GM13976 (cell line): ENCODE measurements at places on chromosomes 3 and 15.
A peak's percentile ranks its signal among the peaks of the same experiment; 100 is the strongest.

- peak; percentile 93 for DNase-seq
Observed at GRCh38 chr15:78506971-78507830, at the start of gene HYKK. TSS of gene HYKK (plus strand) at chr15:78507577. CDS start at chr15:78513089, 5,512 bp downstream.

GRCh38 chr3:146403792-146404191, 65.6 kb downstream of the PLSCR2 start:
- DNase-seq: no peak

DNA sequence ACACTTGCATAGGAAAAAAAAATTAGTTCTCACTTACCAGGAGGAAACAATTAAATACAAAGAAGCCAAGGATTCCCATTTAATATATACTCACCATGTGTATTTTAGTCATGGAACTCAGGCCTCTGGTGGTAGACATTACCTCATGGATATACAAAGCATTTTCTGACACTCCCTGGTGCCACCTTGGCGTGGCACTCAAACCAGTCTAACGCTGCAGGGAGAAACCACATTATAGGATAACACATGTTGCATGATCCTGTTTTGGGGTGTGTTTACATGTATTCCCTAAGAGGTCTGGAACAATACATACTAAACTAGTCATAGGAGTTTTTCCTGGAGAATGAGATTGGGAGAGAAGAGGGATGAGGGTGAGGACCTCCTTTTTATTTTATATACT, 5.9 kb upstream of the RTF1 start:
- DNase-seq: no peak

GRCh38 chr3:8505621-8506020, 4.0 kb downstream of the LMCD1 start:
- no peak for DNase-seq

DNA sequence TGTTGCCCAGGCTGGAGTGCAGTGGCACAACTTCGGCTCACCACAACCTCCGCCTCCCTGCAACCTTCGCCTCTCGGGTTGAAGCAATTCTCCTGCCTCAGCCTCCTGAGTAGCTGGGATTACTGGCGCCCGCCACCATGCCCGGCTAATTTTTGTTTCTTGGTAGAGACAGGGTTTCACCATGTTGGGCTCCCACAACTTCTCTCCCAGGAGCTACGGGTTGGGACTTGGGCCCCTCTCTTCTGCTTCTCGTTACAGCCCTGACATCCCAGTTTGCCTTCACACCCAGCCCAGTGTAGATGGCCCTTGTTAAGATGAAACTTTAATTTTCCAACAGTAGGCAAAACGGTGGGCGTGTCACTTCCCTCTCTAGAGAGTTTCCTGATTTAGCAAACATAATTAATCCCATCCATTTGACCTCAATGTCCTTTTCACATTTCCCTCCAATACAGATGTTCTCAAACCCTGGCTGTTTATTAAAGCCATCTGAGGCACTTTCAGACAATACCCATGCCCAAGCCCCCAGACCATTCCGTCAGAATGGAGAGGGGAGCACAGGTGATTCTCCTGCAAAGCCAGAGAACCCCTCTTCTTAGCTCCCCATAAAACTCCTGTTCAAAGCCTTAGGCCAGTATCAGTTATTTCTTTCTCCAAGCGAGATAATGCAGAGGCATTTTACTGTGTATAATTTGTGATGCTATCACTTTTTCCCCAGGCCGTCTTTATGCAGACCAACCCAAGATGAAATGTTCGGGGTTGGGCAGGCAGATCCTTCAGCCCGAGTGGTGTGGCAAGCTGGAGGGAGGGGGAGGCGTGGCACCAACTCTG, 245.7 kb downstream of the XXYLT1 start:
- DNase-seq: no peak

DNA sequence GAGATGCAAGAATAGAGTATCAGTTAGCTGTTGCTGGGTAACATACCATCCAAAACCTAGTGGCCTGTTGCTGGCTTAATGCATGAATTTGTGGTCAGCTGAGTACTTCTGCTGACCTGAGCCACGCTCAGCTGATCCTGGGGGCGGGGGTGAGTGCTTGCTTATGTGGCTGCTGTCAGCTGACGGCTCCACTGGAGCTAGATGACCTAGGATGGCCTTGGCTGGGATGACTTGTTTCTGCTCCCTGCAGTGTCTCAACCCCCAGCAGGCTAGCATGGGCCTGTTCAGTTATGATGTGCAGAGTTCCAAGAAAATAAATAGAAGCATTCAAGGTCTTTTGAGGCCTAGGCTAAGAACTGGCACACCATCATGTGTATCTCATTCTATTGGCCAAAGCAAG, 63.9 kb downstream of the FBLN2 start:
- no peak for DNase-seq

- no peak for DNase-seq
Observed at GRCh38 chr3:49294343-49294742, 17.3 kb upstream of the C3orf62 start.

- DNase-seq: no peak
Observed at GRCh38 chr15:42918047-42918446, 2.5 kb downstream of the TTBK2 start.

GRCh38 chr3:197001972-197002700, 27.5 kb downstream of the MELTF start:
- no peak for DNase-seq

- no peak for DNase-seq
Observed at GRCh38 chr3:106692624-106693023, 684.6 kb upstream of the CCDC54 start.

GRCh38 chr3:122636697-122637096, 43.9 kb upstream of the PARP14 start:
- no peak for DNase-seq

- no peak for DNase-seq
Observed at GRCh38 chr15:32649342-32649741, 7.8 kb downstream of the SCG5 start.

- DNase-seq: no peak
Observed at GRCh38 chr3:75144406-75144805, 519.7 kb upstream of the FRG2C start.

DNA sequence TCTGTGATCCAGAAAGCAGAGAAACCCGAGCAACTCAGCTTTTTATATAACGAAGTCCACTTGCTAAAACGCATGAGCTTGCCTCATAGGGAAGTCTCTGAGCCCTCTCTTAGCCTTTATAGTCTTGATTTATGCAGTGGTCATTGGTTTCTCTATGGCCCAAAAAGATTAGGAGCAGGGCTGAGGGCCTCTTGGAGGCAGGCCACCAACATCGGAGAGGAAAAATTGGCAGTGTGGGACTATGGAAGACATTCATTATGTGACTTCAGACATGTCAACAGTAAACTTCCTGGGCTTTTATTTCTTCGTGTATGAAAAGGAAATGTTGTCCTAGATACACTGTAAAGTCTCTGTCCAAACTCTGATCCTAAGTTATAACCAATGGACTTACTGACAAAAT, 13.5 kb downstream of the RAB8B start:
- DNase-seq: no peak

DNA sequence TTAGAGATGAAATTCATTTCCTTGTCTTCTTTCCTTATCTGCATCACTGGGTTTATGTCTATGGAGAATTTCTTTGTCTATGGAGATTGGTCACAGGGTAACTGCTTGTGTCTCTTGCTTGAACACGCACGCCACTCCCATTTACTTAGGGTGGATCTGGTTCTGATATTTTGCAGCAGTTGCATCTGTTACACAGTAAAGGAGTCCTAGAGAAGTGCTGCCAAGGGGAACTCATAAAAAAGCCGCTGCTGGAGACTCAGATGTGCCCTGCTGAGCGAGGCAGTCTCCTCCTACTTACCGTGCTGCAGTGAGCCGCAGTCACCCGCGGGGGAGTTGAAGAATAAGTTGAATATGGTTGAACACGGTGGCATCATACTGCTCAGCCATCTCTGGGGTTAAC, 105.2 kb upstream of the KLHL25 start:
- no peak for DNase-seq

DNA sequence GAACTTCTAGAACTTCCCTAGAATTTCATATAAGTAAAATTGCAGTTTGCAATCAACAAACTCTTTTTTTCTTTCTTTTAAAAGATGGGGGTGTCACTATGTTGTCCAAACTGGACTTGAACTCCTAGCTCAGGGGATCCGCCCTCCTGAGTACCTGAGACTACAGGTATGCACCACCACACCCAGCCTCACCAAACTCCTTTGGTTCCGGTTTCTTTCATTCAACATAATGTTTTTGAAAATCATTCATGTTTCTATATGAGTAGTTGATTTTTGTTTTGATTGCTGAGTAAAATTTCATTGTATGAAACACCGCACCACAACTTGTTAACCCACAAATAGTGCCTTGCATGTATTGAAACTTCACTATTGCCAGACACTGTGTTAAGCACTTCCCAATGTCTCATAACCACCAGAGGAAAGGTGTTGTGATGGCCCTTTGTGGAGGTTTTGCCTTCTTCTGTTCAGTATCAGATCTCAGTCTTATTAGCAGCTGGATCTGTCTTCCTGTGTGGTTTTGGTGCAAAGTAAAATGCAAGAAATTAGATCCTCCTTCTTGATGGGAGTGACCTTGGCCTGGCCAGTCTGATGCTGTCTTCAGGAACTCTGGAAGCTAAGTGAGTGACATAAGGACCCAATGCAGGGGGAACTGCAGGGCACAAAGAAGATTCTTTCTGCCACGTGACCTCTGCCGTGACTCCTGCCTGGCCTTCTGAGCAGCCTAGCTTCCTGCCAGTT, 78.8 kb upstream of the UBE2E1 start:
- no peak for DNase-seq

- no peak for DNase-seq
Observed at GRCh38 chr15:25170113-25170731, 215.4 kb downstream of the SNRPN start.

DNA sequence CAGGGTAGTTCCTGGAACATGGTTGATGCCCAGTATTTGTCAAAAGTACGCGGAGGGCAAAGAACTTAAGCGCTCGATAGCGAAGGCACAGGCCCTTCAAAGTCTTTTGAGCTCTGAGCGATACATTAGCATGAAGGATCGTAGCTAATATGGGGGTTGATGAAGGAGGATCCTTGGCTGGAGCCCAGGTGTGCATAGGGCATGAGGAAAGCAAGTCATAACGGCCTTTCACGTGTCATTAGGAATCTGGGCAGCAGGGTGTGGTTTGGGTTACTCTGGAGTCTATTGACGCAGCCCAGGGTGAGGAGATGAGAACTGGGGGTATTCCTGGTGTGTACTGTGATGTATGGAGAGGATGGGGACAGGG, 31.7 kb downstream of the SPINK8 start:
- DNase-seq: no peak

DNA sequence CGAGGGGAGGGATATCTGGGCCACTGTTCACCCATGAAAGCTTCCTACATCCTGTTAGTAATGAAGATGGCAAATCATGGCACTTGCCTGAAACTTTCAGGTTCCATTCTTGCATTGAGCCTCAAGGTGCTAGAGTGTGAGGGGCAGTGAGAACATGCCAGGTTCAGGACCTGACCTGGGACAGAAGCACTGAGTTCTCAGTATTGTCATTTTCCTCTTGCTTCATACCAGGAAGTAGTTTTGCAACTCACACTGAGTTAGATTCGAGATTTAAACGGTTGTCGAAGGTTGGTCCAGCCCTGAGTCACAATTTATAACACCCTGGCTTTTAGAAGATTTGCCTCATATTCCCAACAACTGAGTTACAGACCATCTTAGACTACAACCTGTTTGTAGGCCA, 11.8 kb upstream of the MEIS2 start:
- DNase-seq: no peak

- DNase-seq: no peak
Observed at GRCh38 chr15:94235646-94236045, 4.3 kb downstream of the MCTP2 start.

- no peak for DNase-seq
Observed at GRCh38 chr3:177251755-177252154, 54.5 kb upstream of the TBL1XR1 start.

- no peak for DNase-seq
Observed at GRCh38 chr15:29242456-29243242, 27.0 kb downstream of the NSMCE3 start.

- DNase-seq: no peak
Observed at GRCh38 chr3:152225201-152225600, 43.5 kb upstream of the MBNL1 start.

DNA sequence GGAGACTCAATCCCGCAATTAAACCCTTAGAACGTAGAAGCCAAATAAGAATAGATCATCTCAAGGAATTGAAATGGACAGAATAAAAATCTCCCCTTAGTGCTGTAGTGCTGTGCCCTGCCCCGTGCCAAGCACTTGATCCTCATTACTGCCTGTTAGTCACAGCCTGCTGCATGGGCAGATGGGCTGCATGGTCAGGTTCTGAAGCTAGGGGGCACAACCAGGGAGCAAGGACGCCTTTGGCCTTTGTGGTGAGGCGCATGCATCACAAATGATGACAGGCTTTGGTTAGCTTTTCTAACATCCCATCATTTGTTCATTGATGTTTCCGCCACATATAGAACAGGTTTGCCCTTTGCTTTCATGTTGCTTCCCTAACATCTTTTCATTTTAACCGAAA, 336.3 kb upstream of the ADAMTS9 start:
- no peak for DNase-seq

- no peak for DNase-seq
Observed at GRCh38 chr3:114892880-114893279, 254.2 kb downstream of the ZBTB20 start.

DNA sequence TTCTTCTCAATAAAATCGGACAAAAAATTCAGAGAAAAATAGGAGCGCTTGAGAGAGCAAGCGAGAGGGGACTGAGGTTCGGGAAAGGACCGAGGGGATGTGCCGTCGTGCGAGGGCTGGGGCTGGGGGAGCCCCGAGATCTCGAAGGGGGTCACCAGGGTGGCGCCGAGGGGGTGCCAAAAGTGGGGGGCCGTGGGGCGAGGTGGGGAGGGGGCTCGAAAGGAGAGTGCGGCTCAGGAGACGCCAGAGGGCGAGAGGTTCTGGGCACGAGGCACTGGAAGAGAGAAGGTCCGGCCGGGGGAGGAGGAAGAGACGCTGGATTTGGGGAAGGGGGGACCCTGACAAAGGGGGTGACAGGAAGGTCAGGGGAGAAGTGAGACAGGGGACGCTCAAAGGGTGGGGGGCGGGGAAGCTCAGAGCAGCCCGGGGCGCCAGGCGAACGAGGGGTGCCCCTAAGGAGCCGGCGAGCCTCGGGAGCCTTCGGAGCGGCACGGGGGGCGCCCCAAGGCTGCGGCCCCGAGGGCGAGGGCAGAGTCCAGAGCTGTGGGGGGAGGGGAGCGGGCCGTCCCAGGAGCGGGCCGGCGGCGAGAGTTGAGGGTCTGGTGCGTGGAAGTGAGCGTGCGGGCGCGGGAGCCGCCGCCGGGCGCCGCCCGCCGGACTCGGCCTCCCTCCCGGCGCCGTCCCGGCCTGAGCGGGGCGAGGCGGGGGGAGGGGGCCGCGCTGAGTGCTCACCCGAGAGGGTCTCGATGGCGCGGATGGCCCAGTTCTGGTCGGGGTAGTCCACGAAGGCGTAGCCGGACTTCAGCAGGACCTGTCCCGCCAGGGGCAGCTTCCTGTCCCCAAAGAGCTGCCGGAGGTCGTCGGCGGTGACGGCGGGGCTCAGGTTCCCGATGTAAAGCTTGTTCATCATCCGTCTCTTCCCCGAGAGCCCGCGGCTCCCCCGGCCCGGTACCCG, 514 bp downstream of the IGF2BP2 start:
- peak; percentile 51 for DNase-seq

DNA sequence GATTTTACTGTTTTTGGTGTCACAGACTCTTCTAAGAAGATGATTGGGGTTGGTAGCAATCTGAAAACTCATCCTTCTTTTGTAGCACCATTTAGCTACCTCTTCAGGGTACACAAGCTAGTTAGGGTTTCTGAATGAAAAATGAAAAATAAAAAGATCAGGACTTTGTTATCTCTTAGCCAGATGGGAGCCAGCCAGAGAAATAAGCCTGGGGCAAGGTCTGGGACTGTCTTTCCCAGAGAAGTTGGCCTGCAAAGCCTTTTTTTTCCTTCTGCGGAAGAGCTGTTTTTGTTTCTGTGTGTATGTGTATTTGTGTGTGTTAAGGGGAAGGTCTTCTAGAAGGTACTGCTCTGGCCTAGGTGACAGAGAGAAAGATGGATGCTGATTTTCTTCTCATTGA, 150.7 kb upstream of the AGTR1 start:
- no peak for DNase-seq
